ENCODE measurements at places on chromosomes 2 and 18. TPM values are rescaled to one million over a fixed set of nuclear protein-coding genes. Genes with fewer than 3 reads are reported as not detected.

The RNF144A gene
- 13.7 TPM for polyA plus RNA-seq

DNA sequence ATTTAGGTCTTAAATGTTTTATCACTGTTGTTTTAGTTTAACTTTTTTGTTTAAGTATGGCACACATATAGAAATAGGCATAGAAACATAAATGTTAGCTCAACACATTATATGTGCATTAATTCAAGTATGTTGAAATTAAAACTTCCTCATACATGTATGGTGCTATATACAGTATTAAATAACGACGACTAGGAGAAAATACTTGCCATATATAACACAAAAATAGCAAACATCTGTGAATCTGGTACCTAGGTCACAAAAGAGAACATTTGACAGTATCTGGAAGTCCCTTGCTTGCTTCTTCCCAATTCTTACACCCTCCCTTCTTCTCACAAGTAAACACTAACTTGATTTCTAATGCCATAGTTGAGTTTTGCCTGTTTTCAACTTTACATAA lies 38.4 kb downstream of the ZNF638 start:
- DNase-seq, result no peak

GRCh38 chr2:11553661-11554398 lies 20.0 kb downstream of the GREB1 start:
- DNase-seq, result no peak

DNA sequence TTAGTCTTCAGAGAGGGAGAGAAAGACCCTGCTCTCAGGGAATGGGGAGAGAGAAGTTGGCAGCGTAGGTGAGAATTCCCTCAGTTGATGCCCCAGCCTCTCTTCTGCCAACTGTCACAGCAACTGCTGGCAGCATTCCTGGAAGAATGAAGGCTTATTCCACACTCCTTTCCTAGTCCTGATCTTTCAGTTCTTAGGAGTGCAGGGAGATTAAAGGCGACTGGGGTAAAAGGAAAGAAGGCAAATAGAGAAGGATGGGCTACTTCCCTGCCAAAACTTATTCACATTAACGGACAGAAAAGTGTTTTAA lies 65.9 kb upstream of the ACAA2 start:
- DNase-seq, result no peak

GRCh38 chr18:12000072-12000659 lies 18.9 kb downstream of the IMPA2 start:
- DNase-seq, result no peak

DNA sequence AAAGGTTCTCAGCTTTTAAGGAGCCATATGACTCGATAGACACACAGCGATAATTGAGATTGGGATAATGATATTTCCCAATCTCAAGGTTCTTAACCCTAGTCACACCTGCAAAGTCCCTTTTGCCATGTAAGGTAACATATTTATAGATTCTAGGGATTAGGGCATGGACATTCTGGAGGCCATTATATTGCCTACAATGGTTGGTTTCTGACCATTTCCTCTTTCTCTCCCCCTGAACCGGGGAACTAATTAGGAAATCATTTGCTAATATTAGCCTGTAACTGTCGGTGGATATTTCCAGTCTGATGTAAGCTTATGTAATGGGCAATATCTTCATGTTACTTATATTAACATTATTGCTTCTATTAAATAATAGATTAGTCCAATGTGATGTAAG lies 40.8 kb upstream of the ARHGAP15 start:
- no peak for DNase-seq

Data from muscle of leg (tissue), 16 donors.